ENCODE measurements at places on chromosomes 4 and X.

DNA sequence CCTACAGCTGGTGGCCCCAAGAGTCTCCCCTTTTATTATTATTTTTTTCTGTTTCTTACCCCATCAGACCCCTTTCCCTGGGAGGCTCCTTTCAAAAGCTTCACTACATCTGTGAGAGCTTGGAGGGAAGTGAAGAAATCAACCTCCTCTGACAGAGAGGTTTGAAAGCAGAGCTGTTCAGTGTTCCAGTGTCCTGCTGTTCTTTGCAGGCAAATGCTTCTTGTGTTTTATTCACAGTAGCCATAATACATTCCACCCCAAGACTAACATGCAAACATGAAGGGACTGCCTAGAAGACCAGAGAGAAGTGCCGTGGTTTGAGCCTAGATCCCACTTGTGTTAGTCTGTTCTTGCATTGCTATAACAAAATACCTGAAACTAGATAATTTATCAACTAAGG, 192.1 kb downstream of the PTTG2 start:
- DNase-seq, result no peak

GRCh38 chrX:132023896-132024386, 839 bp downstream of the STK26 start:
- peak; percentile 49 for DNase-seq

DNA sequence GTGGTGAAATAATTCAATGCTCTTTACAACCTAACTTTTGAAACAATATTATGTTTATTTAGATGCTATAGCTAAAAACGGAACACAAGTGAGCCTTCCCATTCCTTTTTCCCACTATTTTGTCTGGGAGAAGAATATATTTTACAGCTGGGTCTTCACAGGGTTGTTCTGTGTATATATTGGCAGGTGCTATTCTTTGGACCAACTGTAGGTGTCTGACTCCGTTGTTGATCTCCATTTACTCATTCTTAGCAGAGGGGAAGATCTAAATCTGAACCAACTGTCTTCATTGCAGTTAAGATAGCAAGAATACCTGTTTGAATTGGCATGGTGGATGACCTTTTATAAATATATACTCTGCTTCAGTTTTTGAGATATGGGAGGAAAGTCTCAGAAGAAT, 257.4 kb downstream of the CFAP299 start:
- DNase-seq, result no peak

GRCh38 chr4:164700471-164700870, 53.5 kb upstream of the SMIM31 start:
- DNase-seq, result no peak

GRCh38 chr4:163251204-163251603, 81.2 kb downstream of the NPY1R start:
- DNase-seq, result no peak

- DNase-seq, result no peak
Measured at GRCh38 chr4:17476853-17477252, 35.0 kb downstream of the QDPR start.

GRCh38 chrX:134936542-134936941, 54.2 kb upstream of the SMIM10 start:
- no peak for DNase-seq

DNA sequence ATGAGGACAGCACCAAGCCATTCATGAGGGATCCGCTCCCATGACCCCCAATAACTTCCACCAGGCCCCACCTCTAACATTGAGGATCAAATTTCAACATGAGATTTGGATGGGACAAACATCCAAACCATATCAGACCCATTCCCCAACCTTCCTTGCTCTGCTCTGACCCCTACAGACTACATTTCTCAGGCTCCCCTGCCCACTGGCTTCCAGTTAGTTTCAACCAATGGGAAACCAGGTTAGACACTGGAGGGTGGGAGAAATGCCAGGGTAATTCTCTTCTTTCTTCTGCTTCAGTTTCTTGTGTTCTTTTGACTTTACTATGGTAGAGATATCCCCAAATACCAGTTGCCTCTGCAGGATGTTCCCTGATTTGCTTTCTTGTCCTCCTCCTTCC, 125.7 kb downstream of the CLCN4 start:
- DNase-seq, result no peak

DNA sequence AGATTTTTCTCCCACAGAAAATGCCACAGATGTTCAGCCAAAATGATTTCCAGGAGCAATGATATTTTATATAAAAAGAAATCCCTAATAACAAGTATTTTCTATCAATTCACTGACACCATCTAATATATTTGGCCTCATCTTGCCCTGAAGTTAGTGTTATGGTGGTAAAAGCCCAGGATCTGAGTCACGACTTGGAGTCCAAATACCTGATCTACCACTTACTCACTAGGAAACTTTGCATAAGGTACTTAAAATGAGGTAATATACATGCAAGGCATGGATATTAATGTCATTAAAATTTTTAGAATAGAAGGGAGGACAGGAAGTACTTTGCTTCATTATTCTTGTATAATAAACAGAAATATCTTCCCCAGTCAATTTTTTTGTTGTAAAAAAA, 16.3 kb downstream of the PPP3CA start:
- no peak for DNase-seq

GRCh38 chr4:168153596-168154440, 61.5 kb downstream of the ANXA10 start:
- DNase-seq, result peak; percentile 29

DNA sequence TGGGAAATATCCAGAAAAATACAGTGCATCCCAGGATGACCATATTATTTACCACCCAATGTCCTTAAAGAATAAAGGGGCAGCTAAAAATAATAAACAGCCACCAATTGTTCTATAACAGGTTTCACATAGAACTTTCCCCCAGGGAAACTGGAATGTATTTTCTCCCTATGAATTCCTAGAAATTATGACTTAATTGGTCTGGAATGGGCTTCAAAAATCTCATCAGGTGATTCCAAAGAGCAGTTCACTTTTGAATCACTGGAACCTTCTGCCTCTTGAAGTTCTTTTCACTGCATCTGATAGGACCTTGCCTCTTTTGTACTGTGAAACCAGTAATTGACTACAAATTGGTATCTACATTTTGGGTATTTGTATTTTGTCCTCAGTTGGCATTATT, 119.3 kb downstream of the ZNF330 start:
- DNase-seq, result no peak

DNA sequence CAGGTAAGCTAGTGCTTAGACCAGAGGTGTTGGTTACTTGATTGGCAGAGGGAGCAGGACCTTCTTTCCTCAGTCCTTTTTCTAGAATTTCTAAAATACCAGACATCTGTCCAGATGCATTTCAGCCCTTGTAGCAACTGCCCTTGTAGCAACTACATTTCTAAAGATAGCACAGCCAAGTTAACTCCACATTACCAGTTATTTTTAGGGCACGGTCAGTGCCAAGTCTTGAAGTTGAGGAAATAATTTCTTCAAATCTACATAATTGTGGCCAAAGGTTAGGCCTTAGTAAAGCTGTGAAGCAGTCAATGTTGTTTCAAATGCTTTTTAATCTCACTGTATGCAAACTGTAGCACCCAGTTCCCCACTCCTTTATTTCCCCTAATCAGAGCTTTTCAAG, 62.9 kb downstream of the MID1IP1 start:
- no peak for DNase-seq

DNA sequence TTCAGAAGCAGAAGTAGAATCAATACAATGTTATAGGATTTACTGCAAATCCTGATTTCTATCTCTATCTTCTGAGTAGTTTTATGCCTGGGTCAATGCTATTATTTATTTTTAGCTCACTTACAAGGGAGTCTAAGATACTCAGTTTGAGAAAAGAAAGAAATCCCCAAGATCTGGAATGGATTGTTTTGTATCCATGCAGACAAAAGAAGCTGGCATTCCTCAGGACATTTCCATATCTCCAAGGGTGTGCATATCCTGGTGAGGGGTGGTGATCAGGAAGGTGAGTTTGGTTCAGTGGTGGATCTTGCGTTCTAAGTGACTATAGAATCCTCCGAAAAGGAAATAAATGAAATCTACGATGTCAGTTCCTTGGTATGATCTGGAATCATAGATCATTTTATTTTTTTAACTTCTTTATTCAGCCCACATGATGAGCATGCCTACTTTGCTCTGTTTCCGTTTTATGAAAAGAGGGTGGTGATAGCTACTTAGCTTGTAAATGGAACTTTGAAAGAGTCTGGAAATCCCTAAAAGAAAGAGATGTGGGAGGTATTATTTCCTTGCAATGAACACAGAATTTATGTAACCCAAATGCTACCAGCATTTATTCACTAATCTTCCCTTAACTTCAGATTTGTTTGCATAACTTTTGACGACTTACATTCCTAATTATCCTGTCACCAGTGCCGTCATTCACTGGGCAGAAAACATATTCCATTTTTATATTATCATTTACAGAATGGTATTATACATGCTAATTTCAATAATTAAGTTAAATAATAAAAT, 81.1 kb upstream of the RAPGEF2 start:
- DNase-seq, result no peak

DNA sequence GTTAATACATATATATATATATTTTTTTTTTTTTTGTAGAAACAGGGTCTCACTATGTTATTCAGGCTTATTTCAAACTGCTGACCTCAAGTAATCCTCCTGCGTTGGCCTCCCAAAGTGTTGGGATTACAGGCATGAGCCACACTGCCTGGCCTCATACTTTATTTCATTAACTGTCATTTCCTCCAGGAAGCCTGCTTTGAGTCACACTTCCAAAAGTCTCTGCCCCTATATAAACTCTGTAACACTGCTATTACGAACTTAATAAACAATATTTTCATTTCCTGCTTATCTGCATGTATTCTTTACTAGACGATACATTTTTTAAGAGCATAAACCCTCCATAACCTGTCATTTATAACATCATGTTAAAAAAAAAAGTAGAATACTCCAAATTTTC, 167.2 kb downstream of the WDFY3 start:
- no peak for DNase-seq

DNA sequence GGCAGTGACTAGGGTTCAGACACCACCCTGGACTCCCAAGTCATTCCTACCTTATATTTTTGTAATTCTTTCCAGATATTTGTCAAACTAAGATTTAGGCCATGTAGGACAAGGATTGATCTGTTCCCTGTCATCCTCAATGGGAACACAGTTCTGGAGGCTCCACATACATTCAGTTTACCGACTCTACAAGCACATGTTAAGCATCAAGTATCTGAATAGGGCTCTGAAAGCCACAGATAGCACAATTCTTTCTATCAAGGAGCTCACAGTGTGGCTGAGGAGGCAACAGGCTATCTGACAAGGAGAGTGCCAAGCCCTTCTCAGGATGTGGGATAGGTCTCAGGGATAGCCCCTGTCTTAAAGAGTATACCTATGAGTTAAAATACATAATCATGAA, 37.0 kb upstream of the CXCL8 start:
- DNase-seq, result no peak

DNA sequence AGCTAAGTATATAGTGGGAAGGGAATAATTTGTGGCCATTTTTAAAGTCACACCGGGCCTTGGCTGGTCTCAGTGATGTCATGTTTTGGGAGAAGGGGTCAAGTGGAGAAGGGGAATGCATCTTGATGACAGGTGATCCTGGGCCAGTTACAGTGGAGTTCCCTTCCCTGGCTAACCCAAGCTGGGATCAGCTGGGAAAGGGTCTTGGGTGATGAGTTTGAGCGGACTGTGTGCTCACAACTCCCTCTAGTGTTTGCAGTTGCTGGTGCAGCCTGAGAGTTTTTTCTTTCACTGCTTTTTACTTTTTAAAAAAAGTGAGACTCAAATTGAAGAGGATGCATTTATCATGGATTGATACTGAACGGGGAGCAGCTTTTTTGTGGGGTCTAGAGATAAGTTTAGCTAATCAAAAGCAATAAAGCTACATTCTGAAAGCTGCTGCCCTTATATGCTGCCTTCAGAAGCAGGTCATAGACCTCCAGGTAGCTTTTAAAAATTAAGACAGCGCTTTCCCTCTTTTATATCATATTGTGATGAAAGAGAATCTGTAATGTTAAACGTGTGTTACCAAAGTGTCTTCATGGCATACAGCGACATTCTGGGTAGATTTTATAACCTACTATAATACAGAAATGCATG, 164.7 kb downstream of the DCLK2 start:
- peak; percentile 3 for DNase-seq

GRCh38 chrX:7389576-7389975, 241.6 kb upstream of the PUDP start:
- DNase-seq, result no peak

GRCh38 chr4:24529555-24529954, 54.8 kb downstream of the DHX15 start:
- DNase-seq, result no peak

GRCh38 chr4:174503079-174503715, 19.1 kb downstream of the HPGD start:
- DNase-seq, result no peak

DNA sequence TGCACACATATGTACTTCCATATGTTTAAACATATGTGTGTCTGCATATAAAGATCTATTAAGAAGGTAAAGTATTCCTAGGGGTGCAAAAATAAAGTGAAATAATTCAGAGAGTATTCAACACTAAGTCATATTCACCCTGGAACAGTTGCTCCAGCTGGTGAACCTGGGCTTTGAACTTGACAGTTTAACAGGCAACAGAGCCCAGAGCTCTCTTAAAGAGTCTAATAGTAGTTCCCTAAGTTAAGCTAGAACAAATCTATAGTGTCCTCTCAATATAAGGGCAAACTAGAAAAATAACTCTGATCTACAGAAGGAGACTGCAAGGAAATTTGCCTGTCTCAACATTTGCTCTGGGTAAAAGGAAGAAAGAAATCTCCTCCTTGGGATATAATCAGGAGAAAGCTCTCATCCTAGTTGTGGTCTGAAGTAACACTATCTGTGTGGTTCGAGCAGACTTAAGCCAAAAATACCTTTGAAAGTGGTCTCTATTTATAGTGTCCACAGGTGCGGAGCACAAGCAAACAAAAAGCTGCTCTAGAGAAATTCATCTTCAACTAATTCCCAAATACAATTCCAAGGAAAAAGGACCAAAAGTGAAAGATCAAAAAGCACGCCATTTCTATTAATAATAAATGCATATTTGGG, 29.9 kb downstream of the VEGFC start:
- DNase-seq, result no peak

- DNase-seq, result no peak
Measured at GRCh38 chr4:121049072-121049599, 23.2 kb downstream of the NDNF start.

GRCh38 chrX:148928811-148929210, 428.4 kb downstream of the AFF2 start:
- DNase-seq, result no peak

GRCh38 chr4:95869961-95870500, 30.1 kb downstream of the PDHA2 start:
- no peak for DNase-seq

- DNase-seq, result no peak
Measured at GRCh38 chr4:7812231-7812857, 127.3 kb downstream of the AFAP1 start.

- DNase-seq, result no peak
Measured at GRCh38 chrX:20060961-20061748, 55.6 kb downstream of the MAP7D2 start.

GRCh38 chrX:68048774-68049173, 384.5 kb downstream of the OPHN1 start:
- DNase-seq, result no peak

GRCh38 chrX:134622813-134623185, 35.5 kb downstream of the PLAC1 start:
- DNase-seq, result no peak

- no peak for DNase-seq
Measured at GRCh38 chr4:76278583-76278982, 27.1 kb downstream of the FAM47E start.

- DNase-seq, result no peak
Measured at GRCh38 chr4:43379016-43379415, 486.5 kb downstream of the GRXCR1 start.

GRCh38 chr4:116952530-116953136, 132.7 kb downstream of the TRAM1L1 start:
- DNase-seq, result no peak

- DNase-seq, result no peak
Measured at GRCh38 chr4:2288051-2288541, 26.2 kb upstream of the MXD4 start.
